ENCODE measurements at places on chromosomes 1 and 21. TPM values are rescaled to one million over a fixed set of nuclear protein-coding genes. Genes with fewer than 3 reads are reported as not detected.

GRCh38 chr1:54996869-54997710, 1.6 kb upstream of the BSND start:
- no peak for DNase-seq

- no peak for DNase-seq
These were observed 619.5 kb downstream of the MATN1 start for GRCh38 chr1:30103708-30104411.

GRCh38 chr21:34886240-34887104, 162.6 kb downstream of the RUNX1 start:
- no peak for DNase-seq

- DNase-seq = peak; percentile 64
These were observed 214.5 kb downstream of the KCNT2 start for GRCh38 chr1:196393742-196394141.

DNA sequence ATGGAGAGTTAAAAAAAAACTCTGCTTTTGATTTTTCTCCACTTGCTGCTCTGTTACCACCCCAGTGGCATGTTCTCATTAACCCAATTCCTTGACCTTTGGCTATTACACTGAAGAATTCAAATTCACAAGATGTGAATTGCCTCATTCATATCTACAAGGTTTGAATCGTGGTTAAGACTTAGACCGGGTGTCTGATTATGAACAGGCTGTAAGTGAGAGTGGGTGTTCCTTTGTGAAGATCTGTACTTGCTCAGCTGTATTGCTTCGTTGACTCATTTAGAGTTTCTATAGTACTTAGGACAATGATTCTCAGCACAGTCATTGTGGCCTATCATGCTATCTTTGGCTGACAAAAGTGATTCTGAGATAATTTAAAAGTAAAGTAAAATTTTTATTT, 36.4 kb downstream of the DNM3 start:
- no peak for DNase-seq

- DNase-seq = peak; percentile 91
These were observed 62.5 kb upstream of the TNFSF4 start for GRCh38 chr1:173269490-173270230.

DNA sequence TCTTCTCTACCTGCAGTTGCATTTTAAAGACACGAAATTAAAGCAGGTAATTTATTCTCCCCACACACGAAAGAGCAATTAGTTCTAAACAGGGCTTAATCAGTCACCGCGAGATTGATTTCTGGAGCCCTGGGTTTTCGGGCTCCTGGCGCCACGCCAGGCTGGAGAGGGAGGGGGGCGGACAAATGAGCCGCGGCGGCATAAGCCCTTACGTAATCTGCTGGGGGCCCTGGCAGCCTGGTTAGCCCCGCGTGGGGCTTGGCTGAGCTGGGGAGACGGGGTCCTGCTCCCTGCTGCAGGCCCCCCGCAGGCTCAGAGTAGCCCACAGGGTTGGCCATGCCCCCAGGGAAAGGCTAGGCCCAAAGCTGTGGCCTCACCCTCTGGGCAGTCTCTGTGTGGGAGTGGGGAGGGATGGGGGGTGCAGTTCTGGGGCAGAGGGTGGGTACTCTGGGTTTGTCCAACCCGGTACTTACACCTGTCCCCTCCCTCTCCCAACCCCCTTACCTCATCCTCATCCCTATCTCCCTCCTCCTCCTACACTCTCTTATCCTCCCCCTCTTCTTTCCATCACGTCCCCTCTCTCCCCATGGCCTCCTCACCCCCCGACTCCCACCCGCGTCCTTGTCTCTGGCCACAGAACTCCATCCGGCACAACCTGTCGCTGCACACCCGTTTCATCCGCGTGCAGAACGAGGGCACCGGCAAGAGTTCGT, 19.9 kb downstream of the FOXO6 start:
- no peak for DNase-seq

DNA sequence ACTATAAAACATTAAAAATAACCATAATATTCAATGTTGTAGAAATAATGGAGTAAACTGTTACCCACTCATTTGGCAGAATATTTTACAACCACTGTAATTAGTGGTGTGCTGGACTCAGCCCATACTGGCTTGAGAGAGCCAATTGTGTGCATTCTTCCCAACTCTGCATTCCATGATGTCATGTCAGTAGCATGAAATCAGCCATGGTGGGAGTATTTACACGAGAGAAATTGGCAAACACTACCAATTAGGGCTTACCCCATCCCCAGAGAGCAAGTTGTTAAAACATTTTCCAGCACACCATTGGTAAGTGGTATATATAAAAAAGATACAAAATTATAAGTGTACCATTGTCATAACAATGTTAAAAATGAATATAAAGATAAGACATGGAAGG, 19.1 kb upstream of the QSOX1 start:
- no peak for DNase-seq

DNA sequence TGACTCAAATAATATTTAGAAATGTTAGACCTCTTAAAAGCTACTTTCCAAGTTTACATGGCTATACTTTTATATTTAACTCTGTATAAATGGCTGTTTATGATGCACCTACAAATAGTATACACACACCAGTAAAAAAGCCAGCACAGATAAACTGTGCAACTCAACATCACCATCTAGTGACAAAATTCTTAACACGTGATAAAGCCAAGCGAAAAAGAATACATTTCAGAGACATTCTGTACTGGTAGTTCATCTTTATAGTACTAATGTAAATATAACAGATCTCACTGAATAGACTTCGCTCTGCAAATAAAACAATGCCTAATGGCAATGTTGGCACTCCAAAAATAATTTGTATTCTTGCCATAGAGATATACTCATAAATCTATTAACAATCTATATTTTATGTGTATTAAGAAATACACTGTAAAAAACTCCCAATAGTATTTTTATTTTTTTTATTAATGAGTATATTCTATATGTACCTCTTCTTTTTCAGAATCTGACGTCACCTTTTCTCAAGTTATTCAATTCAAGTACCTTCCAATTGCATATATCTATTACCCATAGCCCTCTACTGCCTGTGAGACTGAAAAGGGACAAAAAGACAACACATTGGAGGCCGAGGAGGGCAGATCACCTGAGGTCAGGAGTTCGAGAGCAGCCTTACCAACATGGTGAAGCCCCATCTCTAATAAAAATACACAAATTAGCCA, 100.2 kb downstream of the DPYD start:
- DNase-seq = peak; percentile 47

- DNase-seq = no peak
These were observed 10.0 kb downstream of the MRAP start for GRCh38 chr21:32308696-32309095.

GRCh38 chr21:29289317-29289716, 9.4 kb upstream of the BACH1 start:
- no peak for DNase-seq

DNA sequence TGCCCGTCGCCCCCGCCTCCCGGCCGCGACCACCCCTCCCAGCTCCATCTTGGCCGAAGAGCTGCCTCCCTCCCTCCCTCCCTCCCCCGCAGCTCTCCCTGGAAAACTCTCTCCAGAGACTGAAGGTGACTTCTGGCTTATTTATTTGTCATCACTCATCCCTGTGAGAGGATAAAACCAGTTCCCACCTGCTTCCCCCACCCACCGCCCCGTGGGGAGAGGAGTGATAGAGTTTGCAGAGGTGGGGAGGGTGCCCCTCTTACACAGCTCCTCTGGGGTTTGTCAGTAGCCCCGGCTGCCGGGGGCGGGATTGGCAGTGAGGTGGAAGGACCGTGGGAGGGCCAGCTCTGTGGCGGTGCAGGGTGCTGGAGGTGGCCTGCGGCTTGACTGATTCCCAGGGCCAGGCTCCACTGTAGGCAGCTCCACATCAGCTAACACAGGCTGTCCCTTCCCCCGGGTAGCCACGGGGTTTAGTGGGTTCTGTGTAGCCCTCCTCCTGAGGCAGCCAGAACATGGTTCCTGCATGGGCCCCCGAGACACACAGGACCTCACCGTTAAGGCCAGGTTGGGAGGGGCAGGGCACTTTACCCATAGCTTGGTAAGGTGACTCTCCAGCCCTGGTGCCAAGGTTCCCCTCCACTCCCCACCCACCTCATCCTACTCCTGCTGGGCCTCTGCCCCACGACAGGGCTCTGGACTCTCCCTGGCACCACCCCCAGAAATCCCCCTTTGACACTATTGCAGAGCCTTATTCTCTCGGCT, 62.2 kb downstream of the ELK4 start:
- DNase-seq = no peak

- DNase-seq = no peak
These were observed 2162.7 kb downstream of the NCAM2 start for GRCh38 chr21:23160914-23161313.

GRCh38 chr1:164836614-164837018, 277.6 kb downstream of the PBX1 start:
- no peak for DNase-seq

DNA sequence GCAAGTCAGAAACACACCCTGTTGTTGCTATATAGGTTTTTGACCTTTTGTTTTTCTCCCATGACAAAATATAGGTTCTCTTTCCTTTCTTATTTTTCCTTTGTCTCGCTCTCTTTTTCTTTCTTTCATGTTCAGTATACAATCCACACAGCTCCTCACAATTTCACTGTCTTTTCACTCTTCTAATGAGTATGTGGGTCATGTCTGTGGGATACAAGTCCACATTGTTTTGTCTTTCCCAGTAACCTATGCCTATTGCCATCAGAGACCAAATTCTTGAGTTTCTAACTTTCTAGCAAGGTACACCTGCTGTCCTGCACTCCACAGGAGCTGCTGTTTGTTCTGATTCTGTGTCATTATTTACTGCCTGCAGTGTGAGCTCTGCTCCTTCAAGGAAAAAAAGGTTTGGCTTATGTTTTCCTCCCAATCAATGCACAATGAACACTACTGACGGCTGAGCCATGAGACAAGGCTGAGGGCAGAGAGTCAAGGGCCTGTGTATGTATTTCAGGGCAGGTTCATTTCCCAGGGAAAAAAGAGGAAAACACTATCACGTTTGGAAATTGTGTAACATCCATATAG, 453.8 kb downstream of the NEGR1 start:
- no peak for DNase-seq

GRCh38 chr1:152050886-152051675, 14.3 kb upstream of the S100A11 start:
- no peak for DNase-seq

- DNase-seq = no peak
These were observed 26.0 kb upstream of the PDXK start for GRCh38 chr21:43692949-43693348.

DNA sequence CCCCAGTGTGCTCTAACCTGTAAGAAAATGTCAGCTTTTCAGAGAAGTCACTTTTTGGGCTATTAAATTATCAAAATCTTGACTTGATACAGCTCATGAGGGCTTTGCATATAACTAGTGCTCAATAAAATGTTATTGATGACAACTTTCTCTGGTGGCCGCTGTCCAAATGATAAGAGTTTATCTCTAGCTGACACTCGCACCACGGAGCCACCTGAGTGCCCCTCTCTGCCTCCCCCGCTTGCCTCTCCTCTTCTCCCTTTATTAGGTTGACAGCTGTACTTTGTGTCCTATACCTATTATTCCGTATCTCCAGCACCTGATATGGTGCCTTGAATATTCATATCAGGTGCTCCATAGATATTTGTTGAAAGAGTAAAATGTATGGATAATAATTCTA, 82.8 kb downstream of the PHTF1 start:
- no peak for DNase-seq

DNA sequence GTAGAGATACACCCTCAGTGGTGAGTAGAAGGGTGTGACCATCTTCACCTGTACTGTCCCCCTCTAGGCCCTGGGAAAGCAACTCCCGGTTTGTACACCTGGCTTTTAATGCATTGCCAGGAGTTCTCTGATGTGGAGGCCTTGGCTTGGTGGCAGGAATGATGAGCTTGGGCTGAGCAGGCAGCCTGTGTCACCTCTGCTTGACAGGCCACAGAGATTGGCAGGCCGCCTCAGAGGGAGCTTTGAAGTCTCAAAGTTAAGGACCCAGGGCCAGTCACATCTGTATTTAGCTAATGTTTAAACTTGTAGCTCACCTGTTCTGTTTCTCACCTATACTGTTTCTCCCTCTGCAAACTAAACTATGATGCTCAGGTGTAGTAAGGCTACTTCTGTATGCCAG, 28.5 kb downstream of the HUNK start:
- no peak for DNase-seq

DNA sequence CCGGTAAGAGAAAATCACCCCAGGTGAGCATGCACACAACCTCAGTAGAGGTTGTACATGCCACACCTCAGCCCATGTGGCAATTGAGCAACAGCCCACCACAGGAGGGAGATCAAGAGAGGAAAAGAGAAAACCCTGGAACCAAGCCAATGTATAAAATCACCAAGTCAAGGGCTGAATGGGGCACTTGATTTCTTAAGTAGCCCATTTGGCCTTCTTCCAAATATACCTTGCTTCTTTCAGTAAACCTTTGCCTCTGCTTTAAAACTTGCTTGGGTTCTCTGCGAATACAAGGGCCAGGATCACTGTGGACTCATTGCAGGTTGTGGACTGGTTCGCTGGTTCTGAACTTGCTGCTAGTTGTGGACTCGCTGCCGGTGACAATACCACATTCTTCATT, 1814.0 kb downstream of the PLA2G4A start:
- DNase-seq = no peak

FAAH gene
- total RNA-seq = not detected

LTN1 gene
- 20.6 TPM for total RNA-seq

IGSF9 gene
- not detected for total RNA-seq

OR2M3 gene
- total RNA-seq = not detected

TSEN15 gene
- total RNA-seq = 45.8 TPM

COL9A2 gene
- 0.12 TPM for total RNA-seq

CHI3L1 gene
- total RNA-seq = not detected

Data from RPMI7951 (cell line).